ENCODE measurements at places on chromosomes 2 and 18.

- DNase-seq, result no peak
Measured at GRCh38 chr18:11425211-11425610, 184.2 kb upstream of the SLC35G4 start.

- DNase-seq, result no peak
Measured at GRCh38 chr2:33673937-33674336, 74.8 kb upstream of the FAM98A start.

DNA sequence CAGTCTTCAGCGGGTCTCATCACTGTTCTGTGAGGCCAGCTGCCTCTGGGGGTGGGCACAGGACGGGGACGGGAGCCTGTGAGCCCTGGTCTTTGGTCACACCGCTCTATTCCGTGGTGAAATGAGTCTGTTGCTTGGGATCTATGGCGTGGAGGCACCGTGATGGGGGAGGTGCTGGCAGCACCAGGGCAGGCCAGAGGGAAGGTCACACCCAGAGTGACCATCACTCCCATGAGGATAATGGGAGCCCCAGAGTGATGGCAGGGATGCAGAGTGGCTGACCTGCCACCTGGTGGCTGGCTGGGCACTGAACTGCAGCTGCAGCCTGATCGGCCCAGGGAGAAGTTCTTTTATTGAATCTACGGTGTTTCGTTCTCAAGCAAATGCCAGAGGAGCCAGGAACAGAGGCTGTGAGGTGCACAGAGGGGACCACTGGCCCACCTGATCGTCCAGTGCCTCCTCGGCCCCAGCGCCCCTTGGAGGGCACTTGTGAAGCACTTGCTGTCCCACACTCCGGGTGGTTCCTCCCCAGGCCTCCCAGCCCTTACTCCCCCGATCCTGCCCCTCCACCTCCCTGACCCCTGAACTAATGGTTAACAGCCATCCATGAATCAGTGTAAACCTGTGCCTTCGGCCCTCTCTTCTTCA, 17.9 kb downstream of the KCNIP3 start:
- DNase-seq, result peak; percentile 36

DNA sequence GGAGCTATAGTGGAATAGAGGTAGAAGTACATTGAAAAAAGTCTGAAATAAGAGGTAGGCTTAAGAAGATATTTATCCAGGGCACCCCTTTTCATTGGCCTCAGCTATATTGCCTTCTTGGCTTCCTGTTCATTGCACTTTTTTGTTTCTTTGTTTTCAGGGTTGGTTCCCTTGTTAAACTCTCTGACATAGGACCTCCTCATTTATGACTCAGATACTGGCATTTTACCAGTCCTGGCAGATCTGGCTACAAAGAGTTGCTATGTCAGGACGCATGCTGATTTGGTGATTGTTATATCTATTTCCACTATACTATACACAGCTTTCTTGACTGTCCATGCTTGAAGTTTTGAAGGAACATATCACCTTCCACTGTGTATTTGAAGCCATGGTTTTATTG, 60.0 kb downstream of the GCA start:
- no peak for DNase-seq

DNA sequence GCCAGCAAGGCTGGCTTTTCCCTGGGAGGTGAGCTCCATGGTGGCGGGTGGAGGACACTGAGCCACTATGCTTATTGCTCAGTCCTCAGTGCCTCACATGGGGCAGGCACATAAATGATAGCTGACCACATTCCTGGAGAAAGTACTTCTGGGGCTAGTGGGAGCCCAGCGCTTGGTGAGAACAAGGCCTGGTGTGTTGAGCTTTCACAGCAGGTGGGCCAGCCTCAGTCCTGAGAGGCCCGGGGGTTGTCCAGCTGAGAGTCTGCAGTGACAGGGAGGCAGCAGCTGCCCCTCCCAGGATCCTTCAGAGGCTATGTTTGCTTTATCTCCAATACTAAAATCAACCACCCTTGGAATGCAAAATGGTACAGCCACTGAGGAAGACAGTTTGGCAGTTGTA, 217.7 kb downstream of the ZBTB7C start:
- DNase-seq, result peak; percentile 14

DNA sequence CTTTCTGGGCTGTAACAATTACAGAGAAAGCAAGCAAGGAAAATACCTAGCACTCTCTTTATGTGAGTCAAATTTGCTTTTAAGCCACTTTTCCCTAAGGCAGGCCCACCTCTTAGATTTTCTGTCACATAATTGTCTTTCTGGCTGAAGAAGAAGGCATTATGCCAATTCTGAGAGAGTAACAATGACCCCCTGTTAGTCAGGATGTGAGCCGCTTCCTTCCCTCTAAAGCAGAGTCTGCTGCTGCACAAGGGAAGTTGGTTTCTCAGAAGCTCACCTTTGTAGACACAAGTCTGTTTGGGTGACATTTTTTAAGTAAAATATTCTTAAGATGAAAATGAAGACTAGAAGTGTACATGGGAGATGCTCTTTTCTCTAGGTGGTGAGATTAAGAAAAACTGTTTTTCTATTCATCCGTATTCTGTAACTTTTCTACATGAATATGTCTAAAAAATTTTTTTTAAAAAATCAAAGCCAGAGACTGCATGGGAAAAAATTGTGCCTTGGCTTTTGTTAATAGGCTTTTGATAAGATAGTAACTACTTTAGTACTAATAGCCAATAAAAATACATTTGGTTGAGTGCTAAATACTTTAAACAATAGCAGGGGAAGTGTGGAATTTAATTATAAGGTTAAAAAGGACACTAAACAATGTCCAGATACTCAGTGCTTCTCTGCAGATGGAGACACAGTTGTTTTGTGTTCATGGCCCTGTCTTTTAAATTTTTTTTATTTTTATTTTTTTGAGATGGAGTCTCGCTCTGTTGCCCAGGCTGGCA, 33.4 kb upstream of the VPS54 start:
- peak; percentile 55 for DNase-seq

DNA sequence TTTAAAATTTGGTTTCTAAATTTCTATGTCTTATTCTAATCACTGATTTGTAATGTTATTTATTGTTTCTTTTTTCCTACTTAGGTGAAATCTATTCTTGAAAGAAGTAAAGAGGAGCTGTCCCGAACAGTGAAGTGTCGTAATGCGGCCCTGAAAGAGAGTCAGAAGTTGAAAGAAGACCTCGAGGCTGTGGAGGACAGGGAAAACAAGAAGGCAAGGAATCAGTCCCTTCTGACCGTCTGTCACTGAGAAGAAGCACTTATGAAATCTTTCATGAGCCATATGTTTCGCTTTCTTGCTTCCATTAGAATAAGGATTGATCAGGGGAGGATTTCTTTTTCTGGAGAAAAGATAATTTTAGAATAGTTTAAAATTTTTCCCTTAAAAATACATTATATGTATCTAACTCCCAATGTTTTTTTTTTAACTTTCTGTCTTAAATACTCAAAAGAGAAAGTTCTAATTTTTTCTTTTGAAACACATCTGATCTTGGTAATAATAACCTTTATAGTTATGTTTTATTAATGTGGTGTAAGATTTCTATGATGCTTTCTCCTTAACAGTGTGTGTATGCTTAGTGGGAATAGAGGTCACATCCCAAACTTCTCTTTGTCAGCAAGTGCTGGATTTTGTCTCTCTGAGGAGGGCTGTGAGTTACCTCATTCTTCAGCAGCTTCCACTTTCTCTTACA, 79.0 kb downstream of the CCDC150 start:
- DNase-seq, result no peak

- DNase-seq, result no peak
Measured at GRCh38 chr2:238424313-238424700, 2.4 kb upstream of the ASB1 start.

DNA sequence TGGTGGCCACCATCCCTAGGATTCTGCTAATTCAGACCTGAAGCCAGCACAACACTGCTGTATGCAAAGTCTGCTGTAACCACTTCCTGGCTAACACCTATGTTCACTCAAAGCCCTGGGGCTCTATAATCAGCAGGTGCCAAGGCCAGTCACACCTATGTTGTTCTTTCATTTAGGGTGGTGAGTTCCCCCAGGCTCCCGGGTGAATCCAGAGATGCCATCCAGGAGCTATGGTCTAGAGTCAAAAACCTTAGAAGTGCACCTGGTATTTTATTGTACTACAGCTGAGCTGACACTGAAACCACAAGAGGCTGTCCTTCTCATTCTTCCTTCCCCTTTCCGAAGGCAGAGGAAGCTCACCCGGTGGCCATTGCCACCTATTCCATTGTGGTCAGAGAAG, 46.2 kb upstream of the CCDC141 start:
- DNase-seq, result peak; percentile 21

- DNase-seq, result no peak
Measured at GRCh38 chr2:77149565-77149964, 372.6 kb downstream of the LRRTM4 start.

GRCh38 chr2:96546797-96547196, 10.2 kb downstream of the ARID5A start:
- no peak for DNase-seq

GRCh38 chr2:54492335-54492734, 36.2 kb downstream of the SPTBN1 start:
- no peak for DNase-seq

DNA sequence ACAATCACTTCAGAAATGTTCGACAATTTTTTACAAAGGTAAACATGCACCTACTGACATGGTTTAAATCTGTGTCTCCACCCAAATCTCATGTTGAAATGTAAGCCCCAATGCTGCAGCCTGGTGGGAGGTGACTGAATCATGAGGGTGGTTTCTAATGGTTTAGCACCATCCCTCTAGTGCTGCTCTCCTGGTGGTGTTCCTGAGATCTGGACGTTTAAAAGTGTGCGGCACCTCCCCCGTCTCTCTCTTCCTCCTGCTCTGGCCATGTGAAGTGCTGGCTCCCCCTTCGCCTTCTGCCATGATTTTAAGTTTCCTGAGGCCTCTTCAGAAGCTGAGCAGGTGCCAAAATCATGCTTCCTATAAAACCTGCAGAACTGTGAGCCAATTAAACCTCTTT, 28.3 kb downstream of the MAP3K2 start:
- DNase-seq, result no peak

- no peak for DNase-seq
Measured at GRCh38 chr2:21519821-21520220, 396.1 kb downstream of the TDRD15 start.

GRCh38 chr2:240246173-240246820, 105.8 kb upstream of the OTOS start:
- no peak for DNase-seq

- DNase-seq, result peak; percentile 4
Measured at GRCh38 chr2:229586746-229587705, 127.3 kb downstream of the DNER start.

DNA sequence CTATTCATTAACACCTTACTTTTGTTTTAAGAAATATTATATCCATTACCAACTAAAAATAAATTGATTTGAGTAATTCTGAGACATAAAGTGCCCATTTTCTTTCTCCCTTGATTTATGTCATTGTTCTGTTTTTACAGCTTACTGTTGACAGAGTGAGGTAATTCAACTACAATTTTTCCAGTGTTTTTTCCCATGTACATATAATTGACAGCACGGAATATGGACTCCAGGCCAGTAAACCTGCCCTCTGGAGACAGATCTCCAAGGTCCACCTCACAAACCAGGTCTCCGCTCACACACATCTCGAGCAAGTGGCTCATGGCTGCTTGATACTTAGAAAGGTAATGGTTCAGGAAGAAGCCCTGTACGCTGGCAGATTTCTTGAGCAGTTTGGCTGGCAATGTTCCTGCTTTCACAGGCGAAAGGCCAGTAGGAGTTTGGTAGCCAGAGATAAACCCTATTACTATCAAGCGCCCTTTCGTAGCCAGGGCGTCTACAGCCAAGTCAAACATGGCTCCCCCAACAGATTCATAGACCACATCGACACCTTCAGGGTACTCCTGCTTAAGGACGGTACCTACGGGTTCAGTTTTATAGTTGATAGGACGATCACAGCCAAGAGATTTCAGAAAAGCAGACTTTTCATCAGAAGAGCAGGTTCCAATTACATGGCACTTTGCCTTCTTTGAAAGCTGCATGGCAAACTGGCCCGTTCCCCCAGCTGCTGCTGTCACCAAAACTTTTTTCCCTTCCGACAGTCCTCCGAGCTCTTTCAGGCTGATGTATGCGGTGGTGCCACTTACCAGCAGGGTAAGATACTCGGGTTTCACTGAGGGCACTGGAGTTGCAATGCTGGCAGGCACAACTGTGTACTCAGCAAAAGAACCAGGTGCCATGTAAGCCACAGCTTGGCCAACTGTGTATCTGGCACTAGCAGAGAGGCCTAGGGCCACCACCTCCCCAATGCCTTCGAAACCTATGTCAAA, 7.4 kb downstream of the PTGR3 start:
- no peak for DNase-seq

DNA sequence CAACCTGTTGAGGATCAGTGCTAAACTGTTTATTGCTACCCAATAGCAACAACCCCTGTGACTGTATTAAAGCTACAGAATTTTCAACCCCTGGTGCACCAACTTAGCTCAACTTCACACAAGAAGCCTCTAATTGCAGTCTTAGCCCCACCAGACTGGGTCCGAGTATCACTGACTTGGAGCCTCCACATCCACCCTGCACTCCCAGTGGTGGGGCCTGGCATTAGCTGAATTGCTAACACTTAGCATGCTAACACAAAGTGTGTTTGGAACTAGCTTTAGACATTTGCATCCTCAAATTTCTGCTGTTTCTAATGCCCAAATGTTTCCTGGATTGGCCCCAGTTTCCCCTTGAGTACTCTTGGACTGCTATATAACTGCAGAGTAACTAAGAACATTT, 298.6 kb downstream of the AGPS start:
- no peak for DNase-seq

GRCh38 chr2:45255563-45255962, 246.3 kb upstream of the SIX2 start:
- DNase-seq, result no peak

DNA sequence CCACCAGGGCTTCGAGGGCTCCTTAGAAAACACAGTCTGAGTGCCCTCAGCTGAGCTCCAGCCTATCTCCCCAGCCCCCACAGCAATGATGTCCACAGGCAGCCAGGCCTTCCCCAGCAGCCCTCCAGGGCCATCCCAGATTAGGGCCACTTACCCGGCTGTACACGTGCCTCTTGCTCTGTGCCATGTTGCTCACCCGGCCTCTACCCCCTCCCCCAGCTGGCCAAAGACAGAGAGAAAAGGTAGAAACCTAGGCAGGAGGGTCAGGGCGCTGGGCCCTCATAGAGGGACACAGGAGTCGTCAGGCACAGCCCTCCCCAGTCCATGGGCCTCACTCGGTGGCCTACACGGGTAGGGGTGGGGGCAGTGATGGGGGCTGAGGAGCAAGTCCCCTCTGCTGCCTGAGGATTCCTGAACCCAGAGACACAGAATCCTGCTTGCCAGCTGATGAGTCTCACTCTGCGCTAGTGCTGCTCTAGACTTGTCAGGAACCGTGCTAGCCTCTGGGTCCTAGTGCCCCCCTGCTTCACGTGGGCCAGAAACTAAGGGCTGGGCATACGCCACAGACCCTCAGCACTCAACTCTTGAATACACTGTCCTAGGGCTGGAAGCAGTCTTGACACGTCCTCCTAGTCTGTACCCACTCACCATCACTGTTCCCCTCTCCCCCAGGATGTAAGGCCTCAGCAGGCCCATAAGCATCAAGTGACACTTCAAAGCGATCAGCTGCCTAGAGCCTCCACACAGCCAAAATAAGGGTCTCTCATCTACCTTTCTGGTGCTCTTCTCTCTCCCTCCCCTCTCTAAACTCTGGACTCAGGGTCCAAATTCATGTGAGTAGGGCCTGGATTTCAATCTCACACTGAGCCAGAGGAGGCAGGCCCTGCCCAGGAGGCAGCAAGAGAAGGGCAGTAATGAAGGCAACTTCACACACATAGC, at the start of gene DCTN1:
Gene DCTN1, minus strand, starts transcription at position 461 of the 939 bp plus-strand sequence. Its CDS starts 274 bp downstream, at position 187.
- DNase-seq, result peak; percentile 14

Measured in COR-L47 (cell line).